Activated naive CD4-positive, alpha-beta T cell (primary cell): ENCODE measurements at places on chromosomes 6 and 20.

- no peak for DNase-seq
Measured at GRCh38 chr20:22577515-22578220, 6.7 kb downstream of the FOXA2 start.

GRCh38 chr6:114342826-114343781, at the start of gene HS3ST5:
TSS of gene HS3ST5 (minus strand) at chr6:114343023. CDS start at chr6:114062845, 280,178 bp downstream.
- DNase-seq, result no peak

- no peak for DNase-seq
Measured at GRCh38 chr20:2224368-2224639, 71.5 kb upstream of the TGM3 start.

GRCh38 chr6:43932259-43933147, 162.5 kb downstream of the VEGFA start:
- DNase-seq, result no peak

DNA sequence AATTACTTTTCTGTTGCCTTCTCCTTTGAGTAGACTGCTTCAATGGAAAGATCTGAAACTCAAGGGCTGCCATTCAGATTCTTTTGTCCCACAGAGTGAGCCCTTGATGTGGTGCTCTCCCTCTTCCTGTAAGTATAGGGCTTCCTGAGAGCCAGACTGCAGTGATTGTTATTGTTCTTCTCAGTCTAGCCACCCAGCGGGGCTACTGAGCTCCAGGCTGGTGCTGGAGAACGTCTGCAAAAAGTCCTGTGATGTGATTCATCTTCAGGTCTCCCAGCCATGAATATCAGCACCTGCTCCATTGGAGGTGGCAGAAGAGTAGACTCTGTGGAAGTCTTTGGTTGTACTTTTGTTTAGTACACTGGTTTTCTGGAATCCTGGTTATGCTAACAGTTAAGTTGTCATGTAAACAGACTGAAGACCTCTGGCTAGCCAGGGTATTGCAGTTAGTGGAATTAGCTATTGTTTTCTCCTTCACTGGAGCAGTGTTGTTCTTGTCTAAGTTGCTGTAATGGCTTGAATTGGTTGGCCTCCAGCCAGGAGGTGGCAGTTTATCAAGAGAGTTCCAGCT, 240.9 kb downstream of the COL12A1 start:
- DNase-seq, result no peak

DNA sequence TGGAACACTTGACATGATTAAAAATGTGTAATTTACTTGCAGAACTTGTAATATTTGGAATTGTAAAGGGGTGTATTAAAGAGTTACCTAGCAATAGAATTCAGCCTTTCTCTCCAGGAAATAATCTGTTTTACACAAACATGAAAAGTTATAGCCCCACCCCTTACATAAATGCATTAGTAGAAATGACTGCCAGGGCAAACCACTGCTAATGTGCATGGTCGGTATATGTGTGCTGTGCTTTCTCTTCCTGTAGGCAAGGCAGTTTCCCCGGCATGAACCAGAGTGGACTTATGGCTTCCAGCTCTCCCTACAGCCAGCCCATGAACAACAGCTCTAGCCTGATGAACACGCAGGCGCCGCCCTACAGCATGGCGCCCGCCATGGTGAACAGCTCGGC, 156.5 kb downstream of the TMEM242 start:
- no peak for DNase-seq

GRCh38 chr6:167824591-167825331, 1.9 kb upstream of the AFDN start:
- no peak for DNase-seq

GRCh38 chr6:48915591-48915990, 547.5 kb downstream of the MMUT start:
- no peak for DNase-seq

- DNase-seq, result no peak
Measured at GRCh38 chr6:13238640-13239216, 89.6 kb downstream of the TBC1D7 start.
